ENCODE measurements at places on chromosomes 11 and 22. TPM values are rescaled to one million over a fixed set of nuclear protein-coding genes. Genes with fewer than 3 reads are reported as not detected.

Gene OR5B21
- total RNA-seq: not detected

Gene IGSF9B
- under 0.01 TPM for total RNA-seq

Gene OR5D18
- not detected for total RNA-seq

Gene OVCH2
- total RNA-seq: not detected
